ENCODE measurements at places on chromosomes 2 and 18.

- DNase-seq = no peak
Observed at GRCh38 chr2:105999211-105999989, 194.7 kb downstream of the UXS1 start.

DNA sequence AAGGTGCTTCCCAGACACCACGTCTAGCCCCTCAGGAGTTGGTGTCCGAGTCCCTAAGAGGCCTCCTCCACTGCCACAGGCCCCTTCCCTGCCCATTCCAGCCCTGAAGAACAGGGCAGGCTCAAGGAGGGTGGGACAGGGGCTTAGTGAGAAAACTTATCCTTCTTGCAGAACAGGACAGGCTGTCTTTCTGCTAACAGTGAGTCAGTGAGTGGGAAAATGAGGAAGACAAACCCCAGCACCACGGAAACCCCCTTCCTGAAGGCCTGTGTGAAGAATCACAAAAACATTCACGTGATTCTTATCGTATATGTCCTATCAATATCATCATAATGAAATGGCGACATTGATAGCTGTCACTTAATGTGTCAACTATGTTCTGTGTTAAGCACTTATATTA is 9.8 kb downstream of the FZD7 start:
- no peak for DNase-seq

DNA sequence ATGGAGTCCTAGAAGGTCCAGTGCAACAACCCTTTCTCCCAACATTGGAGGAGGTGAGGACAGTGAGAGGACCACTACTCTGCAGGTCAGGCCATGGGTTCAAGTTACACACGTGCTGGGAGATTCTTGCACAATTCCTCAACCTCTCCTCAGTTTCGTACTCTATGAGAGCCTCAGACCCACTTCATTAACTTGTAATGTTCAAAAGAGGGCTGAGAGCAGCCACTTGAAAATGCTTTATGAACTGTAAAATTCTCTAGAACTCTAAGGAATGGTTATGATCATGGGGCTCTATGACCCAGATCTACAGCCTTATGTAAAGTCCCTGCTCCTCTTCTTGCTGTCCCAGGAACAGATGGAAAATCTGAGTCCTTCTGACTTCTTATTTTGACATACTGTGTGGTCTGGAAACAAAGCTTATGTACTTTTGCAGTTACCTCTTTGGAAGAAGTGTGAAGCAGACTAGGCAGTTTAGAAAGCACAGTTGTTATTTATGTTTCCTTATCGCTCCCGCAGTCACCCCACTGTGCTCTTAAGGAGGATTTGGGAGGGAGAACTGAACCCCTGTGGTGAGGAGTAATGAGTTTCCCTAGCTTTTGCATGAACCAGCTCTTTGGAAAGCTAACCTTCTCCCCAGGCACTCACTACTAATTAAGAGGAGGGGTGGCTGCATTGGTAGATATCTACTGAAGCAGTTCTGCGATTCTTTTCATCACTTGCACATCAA is 296.6 kb downstream of the LRRTM1 start:
- no peak for DNase-seq

DNA sequence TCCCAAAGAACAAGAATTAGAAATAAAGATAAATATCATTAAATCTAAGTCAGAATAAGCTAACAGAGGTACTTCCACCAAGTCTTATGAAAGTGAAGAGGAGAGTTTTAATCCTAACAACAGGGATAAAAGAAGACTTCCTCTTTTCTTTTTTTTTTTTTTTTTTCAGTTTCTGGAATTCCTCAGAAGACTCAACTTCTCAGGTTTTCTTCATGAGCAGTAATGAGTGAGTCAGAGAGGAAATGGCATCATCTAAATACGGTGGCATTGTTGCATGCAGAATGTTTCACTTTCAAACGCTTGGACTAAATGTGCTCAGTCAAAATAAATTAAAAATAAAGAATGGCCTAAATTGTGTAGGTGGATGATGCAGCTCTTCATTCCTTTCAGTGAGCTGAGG is 45.6 kb upstream of the ARHGAP15 start:
- no peak for DNase-seq

GRCh38 chr2:64609227-64609941 is 44.3 kb downstream of the SERTAD2 start:
- peak; percentile 20 for DNase-seq

DNA sequence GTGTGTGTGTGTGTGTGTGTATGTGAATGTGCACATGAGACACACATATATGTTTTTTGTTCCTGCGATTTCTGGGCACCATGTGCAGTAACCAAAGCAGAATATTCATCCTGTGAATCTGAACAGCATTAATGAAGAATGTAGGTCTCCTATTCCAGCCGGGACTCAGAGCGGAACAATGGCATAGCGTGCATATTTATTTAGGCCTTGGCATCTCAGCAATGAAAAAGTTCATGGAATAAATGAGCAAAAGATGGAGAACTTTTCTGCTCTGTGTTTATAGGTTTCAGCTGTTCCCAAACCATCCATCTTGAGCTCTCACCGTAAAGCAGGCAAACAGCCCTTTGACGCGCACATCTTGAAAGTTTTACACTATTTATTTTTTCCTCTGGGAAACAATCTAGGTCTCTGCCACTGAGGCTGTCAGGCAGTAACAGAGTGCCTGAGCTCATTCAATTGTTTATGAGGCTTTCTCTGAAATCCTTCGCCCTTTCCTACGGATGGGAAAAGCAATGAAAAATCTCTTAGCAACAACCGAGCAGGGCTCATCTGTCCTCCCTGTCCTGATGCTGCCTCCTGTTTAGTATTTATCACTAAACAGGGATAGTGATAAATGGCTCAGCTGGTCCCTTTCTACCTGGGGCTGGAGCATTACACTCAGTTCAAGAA is 146.2 kb upstream of the MSH6 start:
- DNase-seq = no peak

GRCh38 chr2:96201338-96201737 is 7.3 kb downstream of the STARD7 start:
- DNase-seq = no peak

DNA sequence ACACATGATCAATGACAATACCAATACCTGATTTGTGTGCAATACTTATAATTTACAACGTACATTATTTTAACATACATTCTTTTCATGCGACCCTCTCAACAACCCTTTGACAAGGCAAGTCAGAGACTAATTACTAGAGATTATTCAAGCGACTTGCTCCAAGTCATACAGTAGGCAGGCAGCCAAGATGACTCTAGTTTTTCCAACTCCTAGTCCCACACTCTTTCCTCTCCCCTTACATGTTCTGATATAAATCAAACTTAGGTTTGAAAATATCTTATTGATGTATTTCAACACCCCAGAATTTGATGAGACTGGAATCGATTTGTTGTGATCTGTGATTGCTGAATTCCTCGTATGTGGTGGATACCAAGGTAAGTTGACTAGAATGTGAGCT is 8.0 kb upstream of the CYP27C1 start:
- no peak for DNase-seq

DNA sequence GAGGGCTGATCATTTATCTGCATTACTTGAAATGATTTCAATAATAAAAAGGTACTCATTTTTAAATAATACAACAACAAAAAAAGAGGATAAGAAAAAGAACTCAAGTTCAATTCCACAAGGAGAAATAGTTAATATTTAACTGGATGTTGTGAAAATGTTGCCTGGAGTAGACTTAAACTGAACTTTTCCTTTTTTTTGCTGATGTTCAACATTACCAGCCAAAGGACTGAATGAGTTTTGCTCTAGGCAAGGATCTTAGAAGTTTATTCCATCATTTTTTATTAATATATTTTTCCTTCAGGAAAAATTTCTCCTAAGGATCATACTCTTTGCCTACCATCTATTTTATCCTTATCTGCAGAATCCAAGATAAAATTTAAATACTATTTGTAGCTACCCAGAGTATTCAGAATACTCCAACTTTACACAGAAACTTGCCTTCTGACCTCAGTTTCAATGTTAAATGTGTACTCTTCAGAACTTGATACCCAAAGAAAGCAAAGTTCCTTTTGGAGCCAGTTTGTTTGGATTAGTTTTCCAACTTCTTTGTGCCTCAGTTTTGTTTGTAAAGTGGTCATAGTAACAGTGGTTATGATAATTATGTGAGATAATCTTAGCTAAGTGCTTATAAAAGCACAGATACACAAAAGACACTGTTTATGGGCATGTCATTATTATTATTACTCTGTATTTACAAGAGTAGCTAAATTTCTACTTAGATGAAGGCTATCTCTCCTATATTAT is 12.8 kb downstream of the CKAP2L start:
- no peak for DNase-seq

- DNase-seq = no peak
Observed at GRCh38 chr2:124080281-124081153, 55.4 kb downstream of the CNTNAP5 start.

DNA sequence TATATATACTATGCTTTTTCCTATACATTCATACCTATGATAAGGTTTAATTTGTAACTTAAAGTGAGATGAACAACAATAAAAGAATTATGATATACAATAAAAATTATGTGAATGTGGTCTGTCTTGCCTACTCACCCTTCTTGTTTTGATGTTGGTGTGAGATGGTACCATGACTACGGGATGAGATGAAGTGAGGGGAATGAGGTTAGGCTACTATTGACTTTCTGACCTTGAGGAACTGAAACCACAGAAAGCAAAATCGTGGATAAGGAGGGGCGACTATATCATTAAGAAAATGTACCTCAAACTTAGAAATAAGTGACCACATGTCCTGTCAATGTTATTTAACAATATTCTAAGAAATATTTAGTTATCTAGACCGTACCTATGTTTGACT is 103.9 kb upstream of the PPP1CB start:
- DNase-seq = no peak

GRCh38 chr2:68185541-68186164 is 28.0 kb downstream of the PNO1 start:
- DNase-seq = peak; percentile 17

DNA sequence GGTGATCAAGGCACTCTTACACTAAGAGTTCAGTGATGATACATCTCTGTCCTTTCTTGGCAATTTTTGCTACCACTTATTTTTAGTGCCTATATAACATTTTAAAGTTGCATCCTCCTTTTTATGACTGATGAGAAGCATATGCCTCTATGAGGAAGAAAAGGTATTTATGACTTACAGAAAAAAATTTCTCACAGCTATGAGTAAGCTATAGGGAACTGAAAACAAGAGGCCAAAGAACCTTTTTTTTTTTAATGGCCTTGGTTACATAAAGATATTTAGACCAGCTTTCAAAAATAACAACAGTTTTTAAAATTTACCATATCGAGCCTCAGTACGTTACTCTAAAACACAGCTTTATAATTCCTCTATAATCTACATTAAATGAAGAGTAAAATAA is 21.3 kb downstream of the MBD5 start:
- no peak for DNase-seq

Measured in stimulated activated CD8-positive, alpha-beta memory T cell treated with anti-CD3 and anti-CD28 coated beads, Interleukin-4, amount 100 ng/mL, for 1 hour (primary cell).